ENCODE measurements at places on chromosomes 3 and 15.

DNA sequence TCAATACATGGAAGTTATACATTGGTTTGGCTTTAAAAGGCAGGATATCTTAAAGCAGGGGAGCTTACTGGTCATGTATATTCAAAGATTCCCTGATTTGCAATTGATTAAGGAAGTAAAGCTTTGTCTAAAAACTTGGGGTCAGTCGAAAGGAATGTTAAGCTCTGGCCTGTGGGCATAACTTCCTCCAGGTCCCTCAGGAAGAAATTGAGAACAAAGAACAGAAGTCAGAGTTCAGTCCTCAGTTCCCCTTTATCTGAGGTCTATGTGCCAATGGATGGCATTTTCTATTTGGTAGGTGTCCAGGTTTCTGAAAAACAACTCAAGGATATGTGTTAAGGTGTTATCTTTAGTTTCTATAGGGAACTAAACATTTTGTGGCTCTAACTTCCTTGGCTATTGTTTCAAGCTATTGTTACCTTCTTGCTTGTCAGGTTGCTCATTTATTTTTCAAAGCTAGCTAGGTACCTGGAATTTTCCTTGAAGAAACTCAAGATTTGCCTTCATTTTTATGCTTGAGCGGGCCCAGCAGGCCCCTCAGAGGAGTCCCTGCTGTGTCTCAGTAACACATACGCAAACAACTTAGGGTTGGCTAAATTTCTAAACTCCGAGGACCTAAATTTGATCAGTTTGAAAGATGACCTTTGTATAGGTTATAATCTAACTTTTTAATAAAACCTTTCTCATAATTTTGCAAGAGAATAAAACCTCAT, 135.0 kb upstream of the UBE2E2 start:
- DNase-seq, result no peak

- DNase-seq, result no peak
Measured at GRCh38 chr15:82021992-82022391, 23.8 kb downstream of the MEX3B start.

GRCh38 chr3:124057420-124057819, 65.5 kb upstream of the ROPN1 start:
- DNase-seq, result no peak

GRCh38 chr3:51378065-51378464, 7.0 kb upstream of the MANF start:
- no peak for DNase-seq

GRCh38 chr15:92906020-92906419, 5.9 kb downstream of the CHD2 start:
- DNase-seq, result no peak

GRCh38 chr3:191425322-191425734, 35.6 kb upstream of the PYDC2 start:
- DNase-seq, result no peak

DNA sequence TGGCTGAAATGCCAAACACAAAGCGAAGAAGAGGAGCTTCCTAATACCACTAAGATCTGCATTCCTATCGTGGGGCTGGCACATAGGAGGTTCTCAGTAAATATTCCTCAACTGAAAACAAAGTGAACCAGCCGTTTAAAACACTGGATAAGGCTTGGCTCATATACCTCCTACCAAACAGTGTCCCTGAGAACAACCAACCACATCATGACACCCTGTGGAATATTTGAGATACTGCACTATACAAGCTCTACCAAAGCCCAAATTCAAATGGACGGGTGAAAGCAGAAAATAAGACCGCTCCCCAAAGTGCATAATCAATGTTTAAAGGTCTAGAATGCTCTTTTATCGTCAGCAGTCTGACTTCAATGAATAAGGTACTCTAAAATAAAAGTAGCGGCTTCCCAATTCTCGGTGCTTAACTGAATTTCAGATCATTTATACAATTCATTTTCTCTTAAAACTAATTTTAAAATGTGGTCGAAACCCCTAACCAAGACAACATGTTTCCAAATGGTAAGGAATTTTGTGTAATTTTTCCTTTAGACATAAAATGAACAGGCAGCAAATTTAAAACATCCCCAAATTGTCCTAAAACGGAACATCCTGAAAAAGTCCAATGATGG, 425.8 kb downstream of the ERC2 start:
- DNase-seq, result peak; percentile 27

DNA sequence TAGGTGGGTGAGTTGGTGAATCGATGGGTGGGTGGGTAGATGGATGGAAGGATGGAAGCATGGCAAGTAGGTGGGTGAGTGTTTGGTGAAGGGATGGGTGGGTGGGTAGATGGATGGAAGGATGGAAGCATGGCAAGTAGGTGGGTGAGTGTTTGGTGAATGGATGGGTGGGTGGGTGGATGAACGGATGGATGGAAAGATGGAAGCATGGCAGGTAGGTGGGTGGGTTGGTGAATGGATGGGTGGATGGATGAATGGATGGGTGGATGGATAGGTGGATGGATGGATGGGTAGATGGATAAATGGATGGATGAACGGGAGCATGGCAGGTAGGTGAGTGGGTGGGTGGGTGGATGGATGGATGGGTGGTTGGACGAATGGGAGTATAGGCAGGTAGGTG, 65.1 kb downstream of the SLC6A1 start:
- DNase-seq, result no peak

DNA sequence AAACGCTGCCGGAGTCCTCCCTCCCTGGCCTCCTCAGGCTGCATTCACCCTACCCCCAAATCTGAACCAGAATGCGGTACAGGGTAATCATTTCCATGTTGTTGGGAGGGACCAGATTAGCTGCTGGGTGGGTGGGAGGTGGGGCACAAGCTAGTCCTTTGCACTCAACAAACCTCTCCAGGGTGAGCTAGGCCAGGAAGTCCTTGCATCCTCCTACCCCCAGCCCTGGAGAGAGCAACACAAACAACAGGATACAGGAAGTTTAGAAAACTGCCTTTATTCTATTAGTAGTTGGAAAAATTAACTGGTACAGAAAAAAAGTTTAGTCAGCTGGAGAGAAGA, 702 bp upstream of the GPX1 start:
- no peak for DNase-seq

DNA sequence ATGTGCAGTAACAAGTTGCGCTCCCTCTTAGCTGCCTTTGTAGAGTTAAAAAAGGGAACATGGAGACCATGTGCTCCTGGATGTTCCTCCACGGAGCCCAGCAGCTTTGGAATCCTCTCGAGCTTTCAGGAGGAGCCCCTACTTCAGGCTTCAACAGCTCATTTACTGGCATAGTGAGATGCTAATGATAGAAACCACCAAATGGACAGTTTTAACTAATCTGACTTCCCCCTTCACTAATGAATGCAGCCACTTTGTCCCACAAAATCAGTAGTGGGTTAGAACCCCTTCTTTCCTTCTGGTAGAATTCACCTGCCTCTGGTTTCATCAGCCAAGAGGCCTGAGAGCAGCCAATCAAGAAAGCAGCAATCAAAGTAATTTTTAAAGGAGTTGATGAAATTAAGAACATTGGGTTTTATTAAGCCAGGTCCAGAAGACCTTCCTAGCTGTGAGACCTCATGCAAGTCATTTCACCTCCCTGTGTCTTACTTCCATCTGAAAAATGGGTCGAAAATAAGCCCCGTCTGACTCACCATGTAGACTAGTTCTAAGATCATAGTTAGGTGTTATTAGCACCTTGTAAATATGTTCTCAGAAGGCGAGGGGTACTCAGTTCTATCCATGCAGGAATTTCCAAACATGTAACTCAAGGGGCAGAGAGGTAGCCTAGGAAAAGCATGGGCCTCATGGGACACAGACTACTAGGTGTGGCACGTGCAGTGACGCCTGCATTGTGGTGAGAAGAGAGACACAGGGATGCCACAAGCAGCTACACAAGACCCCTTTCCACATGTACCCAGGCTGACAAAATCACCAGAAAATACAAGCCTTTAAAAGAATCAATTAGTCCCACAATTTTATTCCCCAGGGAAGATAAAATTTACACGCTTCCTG, 179.7 kb upstream of the LPP start:
- DNase-seq, result no peak

- DNase-seq, result no peak
Measured at GRCh38 chr3:102599819-102600576, 165.2 kb downstream of the ZPLD1 start.

GRCh38 chr3:47803480-47804025, 615 bp downstream of the DHX30 start:
- no peak for DNase-seq

- DNase-seq, result no peak
Measured at GRCh38 chr3:134918441-134918840, 123.4 kb downstream of the EPHB1 start.

GRCh38 chr3:109177908-109178307, 41.4 kb downstream of the C3orf85 start:
- no peak for DNase-seq

DNA sequence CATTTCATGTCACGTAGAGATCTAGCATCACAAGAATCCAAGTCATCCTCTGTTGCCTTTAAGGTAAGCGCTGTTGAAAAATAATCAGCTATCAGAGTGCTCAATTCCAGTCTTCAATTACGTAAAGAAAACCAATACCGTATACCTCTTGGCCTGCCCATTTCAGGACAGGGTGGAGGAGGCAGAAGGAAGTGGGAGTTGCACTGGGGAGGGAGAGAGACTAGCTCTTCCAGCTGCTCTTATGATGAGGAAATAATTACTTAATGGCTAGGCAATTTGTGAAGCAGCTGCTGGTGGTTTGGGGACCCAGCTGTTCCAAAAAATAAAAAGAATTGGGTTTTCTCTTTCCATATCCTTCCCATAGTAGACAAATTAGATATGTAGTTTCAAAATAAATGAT, 365.8 kb upstream of the MCTP2 start:
- no peak for DNase-seq

DNA sequence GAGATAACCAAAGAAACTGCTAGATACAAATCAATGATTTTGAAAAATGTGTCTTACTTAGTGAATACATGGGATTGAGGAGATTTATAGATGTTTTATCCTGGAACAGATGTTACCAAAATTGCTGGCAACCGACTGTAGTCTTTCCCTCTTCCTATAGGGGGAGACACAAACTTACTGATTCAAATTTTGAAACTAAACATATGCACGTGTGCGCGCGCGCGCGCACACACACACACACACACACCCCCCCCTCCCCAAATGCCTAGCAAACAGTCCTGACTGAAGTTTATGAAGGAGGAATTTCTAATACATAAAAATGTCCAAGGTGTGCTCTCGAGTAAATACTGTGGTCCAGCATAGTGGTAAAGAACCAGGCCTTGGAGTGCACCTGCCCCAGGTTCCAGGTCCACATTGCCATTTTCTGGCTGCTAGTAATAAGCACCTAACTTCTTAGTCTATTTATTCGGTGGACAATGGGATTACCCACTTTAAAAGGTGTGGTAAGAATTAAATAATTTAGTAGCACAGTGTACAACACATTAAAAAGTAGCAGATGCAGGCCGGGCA, 18.5 kb upstream of the C3orf62 start:
- no peak for DNase-seq

DNA sequence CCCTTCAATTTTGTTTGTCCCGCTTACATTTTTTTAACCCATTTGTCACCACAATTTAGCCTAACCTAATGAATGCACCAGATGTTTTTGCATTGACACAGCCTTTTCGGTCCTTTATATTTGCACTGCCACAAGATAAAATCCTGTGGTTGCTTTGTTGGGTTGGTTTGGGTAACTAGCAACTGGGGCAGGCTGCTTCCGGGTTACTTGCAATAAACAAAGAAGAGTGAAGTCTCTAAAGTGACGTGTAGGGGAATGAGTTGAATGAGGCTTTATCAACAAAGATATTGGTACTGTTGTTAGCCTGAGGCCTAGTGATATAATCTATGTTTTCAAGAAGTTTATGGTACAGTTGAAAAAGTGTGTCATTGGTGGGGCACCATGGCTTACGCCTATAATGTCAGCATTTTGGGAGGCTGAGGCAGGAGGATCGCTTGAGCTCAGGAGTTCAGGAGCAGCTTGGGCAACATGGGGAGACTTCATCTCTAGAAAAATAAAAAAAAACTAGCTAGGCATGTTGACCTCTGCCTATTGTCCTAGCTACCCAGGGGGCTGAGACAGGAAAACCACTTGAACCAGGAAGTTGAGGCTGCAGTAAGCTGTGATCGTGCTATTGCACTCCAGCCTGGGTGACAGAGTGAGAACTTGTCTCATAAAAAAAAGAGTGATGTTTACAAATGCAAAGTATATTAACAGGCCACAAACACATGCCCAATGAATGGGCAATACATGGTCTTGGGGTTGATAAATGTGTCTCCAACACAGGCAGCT, 121.8 kb downstream of the OXSM start:
- no peak for DNase-seq

DNA sequence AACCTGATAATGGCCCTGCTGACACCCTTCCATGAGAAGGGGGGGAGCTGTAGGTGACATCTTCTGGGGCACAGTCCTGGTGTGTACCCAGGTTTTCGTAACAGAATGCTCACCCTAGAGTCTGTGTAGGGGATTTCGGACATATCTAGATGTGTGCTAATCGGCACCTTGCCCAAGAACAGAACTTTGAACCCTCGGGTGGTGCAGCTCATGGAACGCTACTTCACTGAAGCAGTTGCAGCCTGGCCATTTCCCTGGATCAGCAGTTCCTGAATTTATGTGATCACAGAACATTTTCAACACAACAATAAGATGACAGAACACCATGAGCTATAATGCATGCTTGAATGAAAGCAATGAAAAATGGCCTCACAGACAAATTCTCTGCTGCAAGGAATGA, 57.5 kb upstream of the MUC13 start:
- no peak for DNase-seq

DNA sequence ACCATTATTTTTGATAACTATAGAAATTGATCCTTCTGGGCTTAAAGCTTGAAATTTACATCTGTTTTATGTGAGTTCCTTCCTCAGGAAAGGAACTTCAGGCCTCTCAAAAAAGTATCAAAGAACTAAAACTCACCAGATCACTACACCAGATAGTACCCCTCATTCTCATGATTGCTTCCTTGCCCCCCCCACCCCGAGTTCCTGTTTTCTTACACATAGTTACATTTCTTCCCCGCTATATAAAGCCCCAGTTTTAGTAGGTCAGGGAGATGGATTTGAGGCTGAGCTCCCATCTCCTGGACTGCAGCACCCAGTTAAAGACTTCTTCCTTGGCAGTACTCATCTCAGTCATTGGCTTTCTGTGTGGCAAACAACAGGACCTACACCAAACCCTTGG, 80.3 kb upstream of the HRH1 start:
- DNase-seq, result no peak

DNA sequence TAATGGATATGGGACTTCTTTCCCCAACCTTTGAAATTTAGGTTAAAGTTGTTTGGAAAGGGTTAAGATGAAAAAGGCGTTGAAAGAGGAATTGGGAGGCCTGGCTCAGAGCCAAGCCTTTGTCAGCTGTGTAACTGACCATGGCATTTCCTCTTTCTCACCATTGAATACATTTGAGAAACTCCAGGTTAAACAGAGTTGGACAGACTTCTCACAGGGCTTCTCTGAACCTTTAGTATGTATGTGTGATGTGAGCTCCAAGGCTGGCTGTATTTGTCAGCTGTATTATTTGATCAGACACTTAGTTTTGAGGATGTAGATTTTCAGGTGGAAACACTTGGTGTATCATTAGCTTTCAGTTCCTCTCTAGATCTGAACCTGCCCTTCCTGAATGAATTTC, 136.4 kb upstream of the GOLGA6L4 start:
- no peak for DNase-seq

- DNase-seq, result no peak
Measured at GRCh38 chr3:186284349-186284652, 77.7 kb downstream of the DGKG start.

GRCh38 chr3:34475851-34476250, 677.4 kb downstream of the PDCD6IP start:
- no peak for DNase-seq

GRCh38 chr3:87088993-87089841, 98.3 kb upstream of the VGLL3 start:
- DNase-seq, result no peak

All from iPS DF 6.9 (cell line).